LHCN-M2 (cell line): ENCODE measurements at places on chromosomes 13 and 19. TPM values are rescaled to one million over a fixed set of nuclear protein-coding genes. Genes with fewer than 3 reads are reported as not detected.

GRCh38 chr19:2806736-2807378 lies 12.8 kb upstream of the ZNF554 start:
- DNase-seq = no peak

DNA sequence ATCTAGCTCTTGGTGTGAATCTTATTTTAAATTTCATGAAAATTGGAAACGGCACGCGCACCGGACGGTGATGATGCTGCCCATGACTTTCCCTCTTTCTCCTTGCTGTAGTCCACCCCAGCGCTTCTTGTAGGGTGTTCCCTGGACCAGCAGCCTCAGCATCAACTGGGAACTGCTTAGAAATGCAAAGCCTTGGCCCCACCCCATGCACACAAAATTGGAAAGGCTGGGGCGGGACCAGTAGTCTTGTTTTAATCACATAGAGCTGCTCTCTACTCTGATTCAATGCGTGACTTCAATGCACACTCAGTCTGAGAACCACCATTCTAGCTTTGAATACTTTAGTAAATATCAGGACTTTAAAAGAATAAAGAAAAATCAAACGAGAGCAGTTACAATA lies 427.1 kb downstream of the EFNB2 start:
- no peak for DNase-seq

DNA sequence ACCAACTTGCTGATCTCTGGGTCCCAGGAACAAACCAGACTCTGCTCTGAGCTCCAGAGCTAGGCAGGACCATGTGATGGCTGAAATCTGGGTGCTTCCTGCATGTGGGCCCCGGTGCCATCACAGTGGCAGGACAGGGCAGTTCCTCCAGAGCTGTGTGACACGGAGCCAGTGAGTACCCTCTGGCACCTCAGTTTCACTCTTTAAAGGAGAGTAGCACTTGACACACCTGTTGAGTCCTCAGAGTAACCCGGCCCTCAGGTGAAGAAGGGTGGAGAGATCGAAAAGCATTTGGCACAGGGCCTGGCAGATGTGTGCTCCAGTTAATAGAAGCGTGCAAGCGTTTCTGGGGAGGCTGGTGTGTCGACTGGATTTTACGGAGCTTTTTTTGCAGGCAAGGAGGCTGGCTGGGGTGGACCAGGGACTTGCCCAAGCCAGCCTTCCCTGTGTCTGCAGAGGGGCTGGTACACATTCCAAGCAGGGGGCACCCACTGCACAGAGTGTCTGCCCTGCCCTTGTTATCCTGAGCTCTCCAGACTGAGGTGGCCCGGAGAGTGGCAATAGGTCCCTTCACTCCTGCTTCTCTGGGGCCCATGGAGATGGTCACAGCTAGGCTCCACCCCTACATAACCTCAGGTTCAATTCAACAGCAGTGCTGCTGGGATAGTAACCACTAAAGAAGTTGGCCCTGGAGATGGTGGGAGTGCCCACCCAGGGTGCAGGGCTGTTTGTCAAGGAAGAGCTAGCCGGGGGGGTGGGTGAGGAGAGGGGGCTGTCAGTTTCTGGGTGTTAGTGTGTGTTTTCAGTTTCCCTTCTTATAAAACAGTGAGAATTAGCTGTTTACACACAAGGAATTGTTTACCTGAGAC lies 8.3 kb downstream of the RPS19 start:
- DNase-seq = no peak

DNA sequence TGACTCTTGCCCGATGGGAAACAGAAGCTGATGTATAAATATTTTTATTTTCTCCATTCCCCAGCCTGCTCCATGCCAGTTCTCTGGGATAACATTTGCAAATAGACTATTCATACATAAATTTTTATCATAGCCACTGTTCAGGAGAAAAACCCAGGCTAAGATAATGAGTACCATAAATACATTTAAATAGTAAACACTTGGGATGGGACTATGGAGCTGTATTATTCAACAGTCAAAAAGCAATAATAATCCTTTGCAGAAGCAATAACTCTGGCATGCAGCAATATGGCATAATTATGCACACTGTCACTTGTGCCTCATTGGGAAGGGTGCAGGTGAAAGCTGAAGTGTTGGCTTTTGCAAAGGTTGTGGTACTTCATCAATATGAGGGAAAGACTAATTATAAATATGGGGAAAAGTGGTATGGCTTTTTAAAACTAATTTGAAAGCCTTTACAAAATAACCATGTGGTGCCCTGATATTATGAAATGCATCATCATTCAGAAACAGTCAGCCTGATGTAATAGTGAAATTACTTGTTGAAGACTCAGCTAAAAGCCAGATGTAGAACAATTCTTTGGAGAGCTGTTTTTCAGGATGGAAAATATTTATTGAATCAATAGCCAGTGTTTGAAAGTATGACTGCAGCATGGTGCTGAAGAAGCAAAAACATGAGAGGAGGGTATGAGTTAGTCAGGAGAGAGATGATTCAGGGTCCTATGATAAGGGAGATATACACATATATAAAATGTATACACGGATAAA lies 2476.7 kb downstream of the PCDH9 start:
- DNase-seq = no peak

DNA sequence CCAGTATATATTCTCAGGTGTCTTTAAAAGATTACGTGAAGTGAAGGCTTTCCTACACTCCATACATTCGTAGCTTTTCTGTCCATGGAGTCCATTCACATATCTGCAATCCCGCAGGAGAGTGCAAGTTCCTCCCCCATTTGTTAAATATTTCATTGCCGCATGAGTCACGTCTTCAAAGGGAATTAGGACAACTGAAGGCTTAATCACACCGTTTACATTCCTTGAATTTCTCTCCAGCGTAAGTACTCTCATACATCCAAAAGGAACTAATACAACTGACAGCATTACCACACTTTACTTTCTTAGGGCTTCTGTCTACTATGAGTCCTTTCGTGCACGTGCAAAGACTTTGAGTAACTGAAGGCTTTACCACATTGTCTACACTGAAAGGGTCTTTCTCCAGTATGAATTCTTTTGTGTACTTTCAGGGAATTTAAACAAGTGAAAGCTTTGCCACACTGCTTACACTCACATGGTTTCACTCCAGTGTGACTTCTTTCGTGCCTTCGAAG lies 29.0 kb upstream of the ZNF564 start:
- DNase-seq = peak; percentile 55

- DNase-seq = no peak
Observed at GRCh38 chr19:29789007-29789406, 22.8 kb upstream of the CCNE1 start.

RBM42 gene
- total RNA-seq = 101 and 103 TPM in 2 replicates

DNA sequence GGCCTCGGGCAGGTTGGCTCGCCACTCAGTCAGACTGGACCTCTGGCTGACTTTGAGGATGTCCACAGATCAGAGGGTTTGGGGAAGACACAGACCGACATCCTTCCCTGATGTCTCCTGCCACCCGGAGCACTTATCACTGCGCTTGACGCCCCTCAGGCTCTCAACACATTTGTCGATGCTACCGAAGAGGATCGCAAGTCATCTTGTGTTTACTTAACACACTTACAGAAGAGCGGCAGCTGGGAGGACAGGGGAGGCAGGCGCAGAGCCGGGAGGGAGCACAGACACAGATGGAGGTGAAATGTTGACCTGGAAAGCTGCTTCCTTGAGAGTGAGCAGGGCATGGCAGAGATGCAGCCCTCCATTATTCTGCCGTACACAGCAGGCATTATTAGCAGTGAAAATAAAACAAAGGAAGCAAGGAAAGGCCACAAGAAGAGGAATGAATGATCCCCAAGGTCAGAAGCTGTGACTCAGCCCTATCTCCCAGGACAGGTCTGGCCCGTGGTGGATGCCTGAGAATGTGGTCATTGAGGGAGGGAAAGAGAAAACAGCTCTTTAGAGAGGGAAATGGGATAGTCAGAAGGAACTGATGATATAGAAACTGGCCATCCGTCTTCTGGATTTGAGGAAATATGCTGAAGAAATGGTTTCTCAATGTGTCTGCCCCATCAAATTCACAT lies 549.5 kb upstream of the ARGLU1 start:
- DNase-seq = no peak

GRCh38 chr19:54063350-54064116 lies at the start of gene VSTM1:
Gene VSTM1, minus strand, starts transcription at chr19:54063897. Its CDS starts 120 bp downstream, at chr19:54063777.
- no peak for DNase-seq

DNA sequence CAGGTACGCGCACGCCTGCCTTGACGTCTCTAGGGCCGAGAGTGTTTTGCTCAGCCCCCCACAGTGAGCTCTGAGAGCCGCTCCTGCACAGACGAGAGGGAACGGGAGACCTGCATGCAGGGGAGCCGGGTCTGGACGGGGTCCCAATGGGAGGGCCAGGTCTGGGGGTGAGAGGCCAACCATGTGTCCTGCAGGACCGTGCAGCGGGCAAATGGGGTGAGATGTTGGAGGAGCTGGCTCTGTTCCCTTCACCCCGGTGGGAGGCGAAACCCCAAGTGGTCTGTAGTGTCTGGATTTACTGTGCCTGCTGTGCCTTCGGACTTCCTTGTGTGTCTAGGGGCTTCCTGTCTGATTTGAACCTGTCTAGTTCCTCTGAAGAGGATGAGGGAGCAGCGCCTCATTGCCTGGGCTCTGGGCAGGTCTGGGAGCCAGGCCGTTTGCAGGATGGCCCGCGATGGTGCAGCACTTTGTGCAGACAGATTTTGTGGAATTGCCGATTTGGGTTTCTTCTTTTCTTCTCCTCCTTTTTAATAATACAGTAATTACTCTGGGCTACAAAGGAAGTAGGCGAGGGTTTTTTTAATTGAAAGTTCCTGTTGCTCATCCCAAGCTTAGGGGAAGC lies 2.1 kb downstream of the CSNK1G2 start:
- no peak for DNase-seq
